ENCODE measurements at places on chromosomes 16 and 17.

DNA sequence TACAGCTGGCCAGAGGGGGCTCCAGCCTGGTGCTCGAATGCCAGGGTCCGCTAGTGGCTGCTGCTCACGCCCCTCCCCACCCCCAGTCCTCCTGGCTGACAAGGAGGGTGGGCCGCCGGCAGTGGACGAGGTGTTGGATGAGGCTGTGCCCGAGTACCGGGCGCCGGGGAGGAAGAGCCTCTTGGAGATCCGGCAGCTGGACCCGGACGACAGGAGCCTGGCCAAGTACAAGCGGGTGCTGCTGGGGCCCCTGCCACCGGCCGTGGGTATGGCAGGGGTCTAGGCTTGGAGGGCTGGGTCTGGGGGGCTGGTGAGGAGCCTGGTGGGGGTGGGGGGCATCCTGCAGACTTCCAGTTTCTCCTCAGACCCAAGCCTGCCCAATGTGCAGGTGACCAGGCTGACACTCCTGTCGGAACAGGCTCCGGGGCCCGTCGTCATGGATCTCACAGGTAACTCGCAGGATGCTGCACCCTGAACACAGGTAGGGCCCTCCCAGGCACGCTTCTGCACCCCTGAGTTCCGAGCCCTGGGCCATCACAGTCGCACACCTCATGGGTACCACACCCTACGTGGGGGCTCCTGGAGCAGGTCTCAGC is 1.2 kb upstream of the PDIA2 start:
- DNase-seq, result no peak

- no peak for DNase-seq
Measured at GRCh38 chr17:50029185-50029584, 26.7 kb upstream of the ITGA3 start.

GRCh38 chr17:73684183-73684582 is 39.9 kb upstream of the SDK2 start:
- no peak for DNase-seq

DNA sequence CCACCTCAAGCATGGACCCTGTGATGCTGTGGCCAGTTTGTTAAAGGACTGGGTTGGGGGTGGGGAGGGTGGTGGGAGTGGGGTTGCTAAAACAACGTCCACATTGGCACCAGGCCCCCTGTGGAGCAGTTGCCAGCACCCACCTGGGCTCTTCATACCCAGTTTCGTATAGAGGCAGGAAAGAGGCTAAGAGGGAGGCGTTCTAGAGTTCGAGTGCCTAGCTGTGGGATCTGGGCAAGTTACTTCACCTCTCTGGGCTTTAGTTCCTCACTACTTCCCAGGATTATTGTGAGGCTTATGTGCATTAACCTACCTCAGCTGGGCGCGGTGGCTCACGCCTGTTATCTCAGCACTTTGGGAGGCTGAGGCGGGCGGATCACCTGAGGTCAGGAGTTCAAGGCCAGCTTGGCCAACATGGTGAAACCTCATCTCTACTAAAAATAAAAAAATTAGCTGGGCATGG is 1.4 kb downstream of the MFAP4 start:
- no peak for DNase-seq

- no peak for DNase-seq
Measured at GRCh38 chr17:75809631-75810111, 25.1 kb downstream of the UNK start.

GRCh38 chr17:74088934-74089329 is 114.5 kb upstream of the RPL38 start:
- DNase-seq, result no peak

DNA sequence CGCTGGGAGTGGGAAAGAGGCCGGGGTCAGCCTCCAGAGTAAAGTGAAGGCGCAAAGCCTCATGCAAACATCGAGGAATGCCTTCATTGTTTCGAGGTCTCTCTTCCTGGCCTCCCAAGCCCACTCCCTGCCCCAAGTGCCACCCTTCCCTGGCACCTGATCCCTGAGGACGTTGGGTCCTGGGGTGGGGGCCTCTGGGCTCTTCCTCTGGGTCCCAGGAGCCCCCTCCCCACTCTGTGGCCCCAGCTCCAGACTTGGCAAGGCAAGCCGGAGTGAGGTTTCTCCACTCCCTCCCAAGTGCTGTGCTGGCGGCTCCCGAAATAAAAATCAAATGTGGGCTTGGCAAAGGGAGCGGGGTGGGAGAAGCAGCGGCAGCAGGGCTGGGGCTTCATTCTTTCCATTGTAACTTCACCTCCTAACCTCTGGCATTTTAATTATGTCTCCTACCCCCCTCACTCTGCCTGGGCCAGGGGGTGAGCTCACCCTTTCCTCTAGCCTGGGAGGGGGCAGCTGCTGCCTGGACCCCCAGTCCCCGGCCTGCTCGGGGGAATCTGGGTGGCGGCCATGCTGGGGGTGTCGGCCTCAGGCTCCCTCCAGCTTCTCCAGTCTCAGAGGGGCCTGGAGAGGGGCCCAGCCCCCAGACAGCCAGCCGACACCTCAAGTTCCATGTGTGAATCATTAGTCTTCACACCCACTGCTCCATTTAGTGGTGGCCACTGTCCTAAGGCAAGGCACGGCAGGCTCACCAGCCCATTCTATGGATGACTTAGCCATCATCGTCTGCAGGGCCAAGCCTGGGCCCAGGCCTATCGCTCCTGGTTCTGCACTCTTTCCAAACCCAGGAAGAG is 14.6 kb upstream of the TMEM92 start:
- no peak for DNase-seq

- no peak for DNase-seq
Measured at GRCh38 chr17:83058266-83058798, 21.1 kb upstream of the METRNL start.

GRCh38 chr16:65843941-65844340 is 522.5 kb upstream of the CDH5 start:
- DNase-seq, result no peak

DNA sequence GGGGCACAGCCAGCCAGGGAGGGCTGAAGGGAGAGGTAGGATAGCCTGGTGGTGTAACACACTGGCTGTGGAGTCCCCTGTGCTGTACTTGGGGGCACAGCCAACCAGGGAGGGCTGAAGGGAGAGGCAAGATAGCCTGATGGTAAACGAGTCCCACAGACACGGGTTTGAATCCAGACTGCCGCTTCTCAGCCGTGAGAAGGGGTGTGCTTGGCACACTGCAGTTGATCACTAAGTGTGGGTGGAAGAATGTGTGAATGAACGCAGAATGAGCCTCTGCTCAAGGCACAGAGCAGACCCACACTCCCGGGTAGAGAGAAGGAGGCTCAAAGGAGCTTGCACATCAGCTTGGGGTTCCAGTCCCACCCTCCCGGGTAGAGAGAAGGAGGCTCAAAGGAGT is 71.4 kb downstream of the TIMM22 start:
- no peak for DNase-seq

GRCh38 chr17:74715144-74715543 is 2.4 kb upstream of the CD300LF start:
- DNase-seq, result no peak

DNA sequence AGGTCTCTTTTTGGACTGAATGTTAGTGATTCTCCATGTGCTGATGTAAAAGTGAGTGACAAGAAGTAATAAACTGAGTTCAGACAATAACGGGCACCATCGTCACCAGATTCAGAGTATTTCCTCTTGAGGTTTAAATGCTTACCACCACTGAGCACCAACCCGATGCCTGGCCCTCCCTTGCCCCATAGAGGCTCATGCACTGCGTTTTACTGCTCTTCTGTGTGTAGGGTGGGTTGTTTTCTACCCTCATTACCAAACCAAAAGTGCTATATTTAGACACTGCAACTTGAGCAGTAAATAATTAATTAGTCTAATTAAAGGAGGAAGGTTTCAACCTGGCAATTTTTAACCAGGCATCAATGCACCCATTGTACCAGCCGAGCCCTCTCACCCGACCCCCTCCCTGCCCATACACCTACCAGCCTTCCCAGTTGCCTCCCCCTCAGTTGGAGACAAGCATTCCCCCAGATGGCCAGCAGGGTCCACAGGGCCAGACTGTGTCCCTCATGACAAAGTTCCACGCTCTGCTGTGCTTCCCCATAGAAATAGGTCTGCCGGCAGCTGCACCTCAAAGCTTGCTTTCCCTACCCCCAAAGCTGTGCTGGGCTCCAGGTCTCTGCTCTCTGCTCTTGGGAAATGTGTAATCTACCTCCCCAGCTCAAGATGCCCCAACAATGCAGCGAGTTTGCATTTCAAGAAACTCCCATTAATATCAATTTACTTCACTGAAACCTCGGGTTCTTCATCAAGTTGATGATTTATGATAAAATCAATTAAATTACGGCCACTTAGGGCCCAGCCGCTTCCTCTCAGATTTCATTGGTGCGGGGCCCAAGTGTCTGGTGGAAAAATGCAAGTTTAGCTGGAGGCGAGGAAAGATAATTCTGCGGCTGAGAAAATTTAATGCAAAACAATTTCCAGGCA is 16.0 kb downstream of the HOXB4 start:
- no peak for DNase-seq

DNA sequence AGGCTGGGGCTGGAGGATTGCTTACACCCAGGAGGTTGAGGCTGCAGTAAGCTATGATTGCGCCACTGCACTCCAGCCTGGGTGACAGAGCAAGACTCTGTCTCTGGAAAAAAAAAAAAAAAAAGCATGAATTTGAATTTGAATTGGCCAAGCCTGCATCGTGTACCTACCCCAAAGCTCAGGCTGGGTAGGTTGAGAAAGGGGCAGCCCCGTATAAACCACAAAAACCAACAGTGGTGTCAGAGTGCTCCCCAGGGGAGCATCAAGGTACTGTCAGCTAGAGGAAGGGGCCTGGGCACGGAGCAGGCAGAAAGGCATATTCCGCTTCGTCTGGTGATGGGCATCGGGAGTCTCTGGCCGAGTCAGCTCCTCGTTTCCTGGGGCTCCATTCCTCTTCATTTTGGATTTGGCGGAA is 40.9 kb downstream of the RAP1GAP2 start:
- no peak for DNase-seq

GRCh38 chr17:51933647-51934046 is 224.9 kb downstream of the CA10 start:
- no peak for DNase-seq

- DNase-seq, result peak; percentile 91
Measured at GRCh38 chr16:48576927-48577326, 33.1 kb downstream of the N4BP1 start.

DNA sequence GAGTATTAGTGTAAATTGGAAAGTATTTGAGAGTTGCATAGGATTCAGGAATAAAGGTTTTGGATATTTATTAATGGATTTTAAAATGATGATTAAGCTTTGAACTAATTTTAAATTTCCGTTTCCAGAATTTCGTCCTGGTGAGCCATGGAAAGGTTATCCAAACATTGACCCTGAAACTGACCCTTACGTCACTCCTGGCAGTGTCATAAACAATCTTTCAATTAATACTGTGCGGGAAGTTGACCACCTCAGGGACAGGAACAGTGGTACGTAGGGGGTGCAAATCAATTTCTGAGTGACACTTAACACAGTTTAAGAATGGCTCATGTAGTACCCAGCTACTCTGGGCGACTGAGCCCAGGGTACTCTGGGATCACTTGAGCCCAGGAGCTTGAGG is 29.1 kb upstream of the SLC5A11 start:
- DNase-seq, result no peak

DNA sequence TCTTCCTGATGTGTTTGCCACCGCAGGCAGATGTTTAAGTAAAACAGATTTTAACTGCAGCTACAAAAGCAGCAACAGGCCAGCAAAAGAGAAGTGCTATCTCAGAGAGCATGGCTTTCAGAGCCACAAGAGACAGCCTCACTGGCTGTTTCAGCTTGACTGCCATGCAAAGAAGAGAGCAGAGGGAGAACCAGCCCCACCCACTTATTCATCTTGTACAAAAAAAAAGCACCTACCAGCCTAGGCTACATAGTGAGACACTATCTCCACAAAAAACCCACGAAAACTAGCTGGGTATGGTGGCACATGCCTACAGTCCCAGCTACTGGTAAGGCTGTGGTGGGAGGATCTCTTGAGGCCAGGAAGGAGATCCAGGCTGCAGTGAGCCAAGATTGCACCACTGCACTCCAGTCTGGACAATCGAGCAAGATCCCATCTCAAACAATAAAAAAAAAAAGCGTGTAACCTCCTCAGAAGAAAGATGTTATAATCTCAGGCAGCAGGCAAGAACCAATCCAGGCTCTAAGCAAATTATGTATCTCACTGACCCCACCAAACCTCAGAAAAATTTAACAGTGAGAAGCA is 30.0 kb downstream of the STH start:
- DNase-seq, result no peak

DNA sequence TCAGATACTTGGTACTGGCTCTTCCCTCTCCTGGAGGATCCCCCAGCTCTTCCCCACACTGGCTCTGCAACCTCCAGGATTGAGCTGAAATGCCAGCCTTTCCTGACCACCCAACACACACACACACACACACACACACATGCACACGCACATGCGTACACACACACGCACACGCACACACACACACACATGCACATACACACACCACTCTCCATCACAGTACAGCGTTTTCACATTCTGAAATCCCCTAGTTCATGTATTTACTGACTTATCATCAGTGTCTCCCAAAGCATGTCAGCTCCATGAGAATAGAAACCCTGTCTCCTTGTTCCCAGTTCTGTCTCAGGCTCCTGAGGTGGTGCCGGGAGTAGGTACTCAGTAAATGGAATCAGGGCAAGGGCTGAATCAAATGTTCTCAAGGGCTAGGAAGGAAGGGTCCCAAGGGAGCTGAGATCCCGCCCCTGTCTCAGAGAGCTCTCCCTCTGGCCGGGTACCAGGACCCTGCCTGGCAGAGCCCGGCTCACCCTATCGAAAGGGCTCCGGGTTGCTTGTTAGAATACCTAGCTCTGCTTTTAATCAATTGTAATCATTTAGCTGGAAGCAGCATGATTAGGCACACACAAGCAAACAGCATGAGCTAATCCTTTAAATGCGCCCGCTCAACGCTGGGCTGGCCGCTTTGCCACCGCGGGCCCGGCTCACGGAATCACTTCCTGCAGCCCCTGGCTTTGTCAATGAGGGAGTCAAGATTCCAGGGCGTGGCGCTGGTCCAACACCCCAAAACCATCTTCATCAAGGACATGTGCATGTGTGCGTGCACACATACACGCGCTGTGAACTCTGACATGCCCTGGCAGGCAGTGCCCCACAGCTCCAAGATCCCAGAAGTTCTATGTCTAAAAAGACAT is 140.7 kb downstream of the C16orf78 start:
- DNase-seq, result no peak

GRCh38 chr16:11587643-11588247 is 1.0 kb upstream of the LITAF start:
- no peak for DNase-seq

GRCh38 chr17:9056566-9056965 is 35.3 kb downstream of the NTN1 start:
- no peak for DNase-seq

DNA sequence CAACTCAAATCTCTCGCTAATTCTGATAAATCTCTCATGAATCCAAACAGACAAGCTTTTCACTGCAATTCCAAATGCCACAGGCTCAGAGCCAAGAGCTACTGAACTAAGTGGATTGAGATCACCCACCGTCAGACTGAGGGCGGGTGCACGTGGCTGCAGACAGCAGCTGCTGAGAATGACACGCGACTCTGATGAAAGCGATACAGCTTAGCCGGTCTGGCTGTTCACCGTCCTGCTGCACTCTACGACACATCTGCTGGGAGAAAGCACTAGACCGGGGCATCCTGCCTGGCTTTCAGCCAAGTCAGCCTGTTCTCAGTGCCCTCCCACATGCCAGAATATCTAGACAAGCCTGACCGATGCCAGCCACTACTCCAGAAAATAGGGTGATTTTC is 42.6 kb downstream of the KLHDC4 start:
- peak; percentile 15 for DNase-seq

Measured in suppressor macrophage treated with lipopolysaccharide for 1 hour (primary cell).